ENCODE measurements at places on chromosomes 13 and 19. TPM values are rescaled to one million over a fixed set of nuclear protein-coding genes. Genes with fewer than 3 reads are reported as not detected.

DNA sequence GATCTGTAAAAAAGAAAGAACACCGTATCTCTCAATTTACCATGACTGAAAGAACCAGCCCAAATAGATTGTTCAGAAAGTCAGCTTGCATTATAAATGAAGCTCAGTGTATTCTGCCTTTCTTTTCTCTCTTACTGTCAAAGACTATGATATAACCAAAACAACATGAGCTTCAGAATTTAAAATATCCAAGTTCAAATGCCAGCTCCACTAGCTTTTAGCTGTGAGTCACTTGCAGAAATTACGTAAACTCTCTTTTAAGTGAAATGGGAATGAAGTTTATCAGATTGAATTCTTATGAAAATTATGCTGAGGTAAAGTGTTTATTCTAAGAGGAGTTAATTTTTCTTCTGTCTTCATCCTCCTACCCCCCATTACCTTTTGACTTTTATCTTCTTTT, 20.0 kb upstream of the POSTN start:
- no peak for DNase-seq

DNA sequence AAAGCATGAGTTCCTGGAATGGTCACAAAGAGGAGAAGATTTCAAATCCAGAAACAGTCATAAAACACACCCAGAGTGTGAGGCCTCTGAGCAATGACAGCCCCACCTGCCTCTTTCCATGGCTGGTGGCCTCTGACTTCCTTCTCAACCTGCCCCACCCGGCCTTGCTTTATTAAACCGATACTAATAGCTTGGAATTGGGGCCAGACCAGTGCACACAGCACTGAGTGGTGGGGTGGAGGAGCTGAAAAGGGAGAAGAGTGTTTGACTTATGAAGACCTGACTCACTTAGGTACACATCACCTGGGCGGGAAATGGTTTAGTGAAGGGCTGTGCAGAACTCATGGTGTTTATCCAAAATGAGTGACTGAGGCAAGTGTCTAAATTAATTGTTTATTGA, 20.7 kb upstream of the CEACAM6 start:
- DNase-seq: no peak

DNA sequence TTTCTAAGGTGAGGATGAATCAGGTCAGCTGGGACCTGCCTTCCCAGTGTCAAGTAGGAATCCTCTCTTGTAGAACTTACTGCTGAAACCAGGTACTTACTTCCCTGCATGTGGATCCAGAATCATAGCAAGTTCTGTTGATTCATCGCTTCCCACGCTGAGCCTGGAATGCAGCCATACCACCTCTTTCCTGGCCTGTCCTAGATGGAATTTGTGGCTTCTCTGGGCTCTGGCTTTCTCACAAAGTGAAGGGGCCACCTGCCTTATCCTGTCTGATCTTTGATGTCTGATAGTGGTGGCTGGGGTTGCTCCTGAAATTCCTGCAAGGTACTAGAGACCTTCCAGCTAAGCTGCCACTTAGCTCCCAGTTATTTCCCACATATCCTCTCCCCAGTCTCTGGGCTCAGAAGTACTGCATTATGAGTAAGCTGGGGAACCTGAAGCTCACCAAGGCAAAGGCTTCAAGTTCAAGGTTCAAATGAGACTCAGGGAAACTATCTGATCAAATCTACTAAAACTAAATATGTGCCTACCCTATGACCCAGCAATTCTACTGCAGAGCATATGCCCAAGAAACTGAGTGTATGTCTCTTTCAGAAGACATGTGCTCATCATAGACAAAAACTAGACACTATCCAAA, 103.5 kb downstream of the SUCLA2 start:
- DNase-seq: no peak

Gene GRIN2D
- total RNA-seq: 0.38 TPM

DNA sequence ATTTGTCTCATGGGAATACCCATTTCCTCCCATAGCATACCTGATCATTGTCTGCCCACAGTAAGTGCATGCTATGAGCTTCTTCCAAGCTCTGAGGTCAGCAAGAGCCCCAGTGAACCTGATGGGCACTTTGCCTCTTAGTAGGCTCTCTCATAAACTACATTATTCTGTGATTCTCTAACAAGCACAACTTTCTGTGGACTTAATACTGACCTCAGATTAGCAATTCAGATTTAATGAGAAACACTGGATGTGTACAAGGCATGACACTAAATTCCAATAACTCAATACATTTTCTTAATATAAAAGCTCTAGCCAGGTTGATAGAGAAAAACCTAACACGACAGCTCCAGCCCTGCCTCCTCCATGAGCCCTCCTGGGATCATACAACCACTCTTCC, 23.3 kb upstream of the STARD13 start:
- DNase-seq: no peak

Gene ZNF552
- 4.7 TPM for total RNA-seq

Gene ACER1
- total RNA-seq: not detected

Gene LAIR1
- total RNA-seq: 9.1 TPM

GRCh38 chr13:99528547-99528946, 27.3 kb downstream of the TM9SF2 start:
- no peak for DNase-seq

Gene MVB12A
- total RNA-seq: 19.9 TPM

DNA sequence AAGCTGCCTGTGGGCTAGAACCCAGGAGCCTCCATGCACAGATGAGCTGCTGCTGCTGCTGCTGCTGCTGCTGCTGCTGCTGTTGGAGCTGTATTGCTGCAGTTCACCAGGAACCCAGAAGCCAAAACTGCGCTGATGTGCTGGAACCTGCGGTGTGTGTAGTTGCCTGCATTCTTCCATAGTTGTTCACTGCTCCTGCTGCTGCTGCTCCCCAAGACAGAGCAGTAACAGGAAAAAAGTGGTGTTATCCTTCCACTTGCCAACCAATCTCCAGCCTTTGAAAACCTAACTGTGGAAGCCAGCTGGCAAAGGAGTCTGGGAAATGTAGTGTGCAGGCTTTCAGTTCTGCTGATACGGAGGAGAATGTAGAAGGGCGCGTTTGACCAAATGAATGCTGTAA, 37.9 kb downstream of the ARHGAP35 start:
- no peak for DNase-seq

DNA sequence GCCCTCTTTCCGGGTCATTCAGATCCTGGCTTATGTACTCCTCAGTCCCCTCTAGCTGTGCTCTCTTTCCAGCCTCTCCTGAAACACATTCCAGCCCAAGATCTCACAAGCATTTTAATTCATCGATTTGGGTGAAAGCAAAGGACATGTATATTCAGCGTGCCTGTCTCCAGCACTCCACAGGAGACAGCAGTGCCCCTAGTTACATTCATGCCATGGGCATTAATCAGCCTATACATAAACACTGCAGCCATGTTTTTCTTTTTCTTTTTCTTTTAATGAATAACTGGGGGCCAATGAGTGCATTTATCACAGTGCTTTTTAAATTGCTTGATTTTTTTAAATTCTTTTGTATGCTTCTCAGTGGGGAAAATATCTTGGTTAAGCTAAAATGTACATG, 199.1 kb downstream of the DCT start:
- DNase-seq: no peak

Gene OR4F17
- total RNA-seq: not detected

Gene LILRA6
- total RNA-seq: 2.7 TPM

Gene IL4I1
- total RNA-seq: 0.30 TPM

DNA sequence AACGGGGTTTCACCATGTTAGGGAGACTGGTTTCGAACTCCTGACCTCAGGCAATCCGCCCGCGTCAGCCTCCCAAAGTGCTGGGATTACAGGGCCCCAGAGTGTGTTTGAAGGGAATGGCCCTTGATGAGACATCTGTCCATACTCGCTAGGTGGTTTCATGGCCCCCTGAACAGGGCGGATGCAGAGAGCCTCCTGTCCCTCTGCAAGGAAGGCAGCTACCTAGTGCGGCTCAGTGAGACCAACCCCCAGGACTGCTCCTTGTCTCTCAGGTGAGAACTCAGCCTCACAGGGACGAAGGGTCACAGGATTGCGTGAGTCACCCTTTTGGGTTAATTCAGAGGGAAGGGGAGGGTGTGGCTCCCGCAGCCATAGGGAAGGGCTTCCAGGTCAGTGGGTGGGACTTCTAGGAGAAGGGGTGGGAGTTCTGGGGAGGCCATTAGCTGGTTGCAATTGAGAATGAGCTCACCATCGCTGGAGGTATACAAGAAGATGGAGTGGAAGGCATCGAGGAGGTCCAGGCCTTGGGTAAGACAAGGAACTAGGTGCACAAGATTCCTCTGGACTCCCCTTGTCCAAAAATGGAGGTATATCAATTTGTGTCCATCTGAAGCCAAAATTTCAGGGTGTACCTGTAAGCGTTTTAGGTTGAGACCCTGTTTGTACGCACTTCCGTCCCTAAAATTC, 9.2 kb downstream of the SHD start:
- no peak for DNase-seq

Gene DMKN
- 3.4 TPM for total RNA-seq

GRCh38 chr19:32104153-32104849, 241.1 kb upstream of the ZNF507 start:
- DNase-seq: no peak

DNA sequence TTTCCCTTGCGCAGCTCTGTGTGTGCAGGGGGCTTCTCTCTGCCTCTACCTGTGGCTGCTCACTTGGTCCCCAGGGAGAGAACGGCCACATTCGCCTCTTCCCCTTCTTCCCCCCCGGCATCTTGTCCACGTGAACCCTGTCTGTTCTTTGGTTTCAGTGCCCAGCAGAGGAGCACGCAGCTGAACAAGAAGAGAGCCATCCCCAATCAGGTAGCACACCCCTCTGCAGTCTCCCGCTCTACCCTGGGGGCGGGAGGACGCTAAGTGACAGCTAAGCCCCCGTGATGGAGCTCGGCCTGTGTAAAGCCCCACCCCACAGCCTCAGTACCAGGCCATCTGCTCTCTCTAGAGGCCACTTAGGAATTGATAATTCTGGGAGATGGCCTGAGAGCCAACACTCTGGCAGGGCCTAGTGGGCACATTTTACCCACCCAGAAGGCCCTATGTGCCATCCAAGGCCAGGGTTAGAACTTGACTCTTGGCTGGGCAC, 30.2 kb downstream of the TMED1 start:
- DNase-seq: peak; percentile 43

Gene OLFM2
- total RNA-seq: 2.2 TPM

GRCh38 chr13:78183732-78184131, 265.1 kb upstream of the EDNRB start:
- no peak for DNase-seq

GRCh38 chr13:87677043-87677495, 5.9 kb downstream of the SLITRK5 start:
- no peak for DNase-seq

DNA sequence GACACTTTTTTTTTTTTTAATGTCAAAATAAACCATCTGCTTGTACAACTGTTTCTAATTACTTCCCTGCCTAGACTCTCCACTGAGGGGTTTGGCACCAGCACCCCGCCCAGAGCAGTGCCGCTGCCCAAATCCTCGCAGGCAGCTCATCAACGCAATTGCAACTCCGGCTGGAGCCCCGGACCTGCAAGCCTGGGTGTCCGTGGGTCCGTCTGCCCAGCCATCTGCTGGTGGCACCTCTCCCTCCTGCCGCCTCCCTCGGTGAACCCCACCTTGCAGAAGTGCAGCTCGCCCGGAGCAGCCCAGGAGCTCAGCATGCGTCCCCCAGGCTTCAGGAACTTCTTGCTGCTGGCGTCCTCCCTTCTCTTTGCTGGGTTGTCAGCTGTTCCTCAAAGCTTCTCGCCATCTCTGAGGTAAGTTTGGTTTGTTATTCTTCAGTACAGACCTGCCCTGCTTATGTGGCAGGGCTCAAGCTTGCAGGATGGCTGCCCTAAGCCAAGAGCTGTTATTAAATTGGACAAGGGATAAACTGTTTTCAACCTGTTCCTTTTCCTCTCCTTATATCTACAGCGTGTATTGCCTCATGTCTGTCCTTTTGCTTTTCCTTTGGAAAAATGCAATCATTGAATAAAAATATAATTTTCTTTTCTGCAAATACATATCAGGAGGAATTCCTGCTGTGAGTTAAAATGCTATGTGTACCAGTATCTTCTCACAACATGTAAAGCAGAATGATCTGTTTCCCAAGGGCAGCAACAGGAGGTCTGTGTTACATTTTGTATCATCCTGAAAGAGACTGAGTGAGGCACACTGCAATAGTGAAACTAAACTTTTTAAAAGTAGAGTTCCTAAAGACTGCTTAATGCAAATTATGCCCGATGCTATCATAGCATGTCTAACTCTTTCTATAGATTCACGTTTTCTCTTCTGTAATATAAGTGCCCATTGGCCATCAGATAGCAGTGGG, at the start of gene ITGBL1:
Gene ITGBL1 (plus strand): TSS at position 157 of the 967 bp plus-strand sequence. CDS start 159 bp downstream, at position 316.
- no peak for DNase-seq

- no peak for DNase-seq
These were observed 86.9 kb downstream of the CDK8 start for GRCh38 chr13:26340807-26341206.

Gene OR7D4
- not detected for total RNA-seq

DNA sequence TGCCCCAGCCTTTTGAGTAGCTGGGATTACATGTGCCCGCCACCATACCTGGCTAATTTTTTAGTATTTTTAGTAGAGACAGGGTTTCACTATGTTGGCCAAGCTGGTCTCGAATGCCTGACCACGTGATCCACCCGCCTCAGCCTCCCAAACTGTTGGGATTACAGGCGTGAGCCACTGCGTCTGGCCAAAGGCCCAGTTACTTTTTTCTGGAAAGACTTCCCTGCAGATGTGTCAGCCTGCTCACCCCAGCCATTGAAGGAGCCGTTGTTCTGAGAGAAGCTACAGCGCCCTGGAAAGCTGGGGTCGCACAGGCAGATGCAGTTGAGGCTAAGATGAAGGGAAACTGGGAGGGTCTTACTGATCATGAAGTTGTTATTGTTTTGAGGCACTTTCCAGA, 7.9 kb upstream of the ZNF626 start:
- DNase-seq: no peak

Gene PRTN3
- total RNA-seq: not detected

DNA sequence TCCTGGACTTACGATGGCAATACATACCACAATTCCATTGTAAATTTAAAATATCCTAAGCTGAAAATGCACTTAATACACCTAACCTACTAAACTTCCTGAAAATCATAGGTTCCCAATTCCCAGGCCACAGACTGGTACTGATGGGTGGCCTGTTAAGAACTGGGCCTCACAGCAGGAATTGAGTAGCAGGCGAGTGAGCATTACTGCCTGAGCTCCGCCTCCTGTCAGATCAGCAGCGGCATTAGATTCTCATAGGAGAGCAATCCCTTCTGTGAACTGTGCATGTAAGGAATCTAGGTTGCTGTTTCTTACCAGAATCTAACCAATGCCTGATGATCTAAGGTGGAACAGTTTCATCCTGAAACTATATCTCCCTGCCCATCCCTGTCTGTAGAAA, 1670.2 kb upstream of the PCDH20 start:
- no peak for DNase-seq

DNA sequence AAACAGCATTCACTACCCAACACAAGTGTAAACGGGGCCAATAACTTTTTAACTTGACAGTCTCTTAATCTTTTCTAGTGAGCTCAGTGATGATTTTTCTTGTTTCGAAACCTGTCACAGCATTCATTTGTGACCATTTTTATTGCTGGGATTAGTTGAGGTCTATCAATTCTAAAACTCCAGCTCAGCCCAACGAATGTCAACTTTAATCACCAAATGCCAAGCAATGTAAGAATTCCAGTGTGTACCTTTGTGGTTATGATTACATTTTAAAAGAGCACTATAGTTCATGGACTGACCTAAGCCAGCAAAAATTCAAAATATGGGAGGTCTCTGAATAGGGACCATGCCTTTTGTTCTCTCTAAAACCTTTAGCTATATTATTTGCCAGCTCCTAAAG, 694.3 kb upstream of the SGCG start:
- DNase-seq: no peak

Gene FRY
- 146 TPM for total RNA-seq
